ENCODE measurements at places on chromosomes 12 and 14.

GRCh38 chr12:131027264-131027663, 73.6 kb downstream of the ADGRD1 start:
- no peak for DNase-seq

DNA sequence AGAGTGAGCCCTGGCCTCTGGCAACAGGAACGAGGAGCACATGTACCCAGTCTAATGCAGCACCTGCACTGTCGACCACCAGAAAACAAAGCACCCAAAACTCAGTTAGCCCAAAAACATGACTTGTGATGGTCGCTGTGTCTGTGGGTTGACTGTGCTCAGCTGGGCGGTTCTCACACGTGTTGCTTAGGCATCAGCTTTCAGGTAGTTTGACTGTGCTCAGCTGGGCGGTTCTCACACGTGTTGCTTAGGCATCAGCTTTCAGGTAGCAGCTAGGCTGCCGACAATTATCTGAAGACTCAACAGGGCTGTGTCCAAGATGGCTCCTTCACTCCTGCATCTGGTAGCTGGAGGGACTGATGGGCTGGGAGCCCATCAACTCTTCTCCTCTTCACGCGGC, 1.2 kb upstream of the LRCOL1 start:
- DNase-seq: no peak

DNA sequence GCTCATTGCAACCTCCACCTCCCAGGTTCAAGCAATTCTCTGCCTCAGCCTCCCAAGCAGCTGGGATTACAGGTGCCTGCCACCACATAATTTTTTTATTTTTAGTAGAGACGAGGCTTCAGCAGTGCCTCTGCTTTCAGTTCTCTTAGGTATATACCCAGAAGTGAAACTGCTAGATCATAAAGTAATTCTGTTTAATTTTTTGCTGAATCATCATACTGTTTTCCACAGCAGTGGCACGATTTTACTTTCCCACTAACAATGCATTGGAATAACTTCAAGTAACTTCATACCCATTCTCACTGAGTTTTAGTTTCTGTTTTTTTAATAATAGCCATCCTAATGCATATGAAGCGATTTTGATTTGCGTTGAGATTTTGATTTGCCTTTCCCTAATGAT, 148.0 kb upstream of the G2E3 start:
- no peak for DNase-seq

- DNase-seq: no peak
Observed at GRCh38 chr14:49986343-49987014, 93.6 kb downstream of the ARF6 start.

DNA sequence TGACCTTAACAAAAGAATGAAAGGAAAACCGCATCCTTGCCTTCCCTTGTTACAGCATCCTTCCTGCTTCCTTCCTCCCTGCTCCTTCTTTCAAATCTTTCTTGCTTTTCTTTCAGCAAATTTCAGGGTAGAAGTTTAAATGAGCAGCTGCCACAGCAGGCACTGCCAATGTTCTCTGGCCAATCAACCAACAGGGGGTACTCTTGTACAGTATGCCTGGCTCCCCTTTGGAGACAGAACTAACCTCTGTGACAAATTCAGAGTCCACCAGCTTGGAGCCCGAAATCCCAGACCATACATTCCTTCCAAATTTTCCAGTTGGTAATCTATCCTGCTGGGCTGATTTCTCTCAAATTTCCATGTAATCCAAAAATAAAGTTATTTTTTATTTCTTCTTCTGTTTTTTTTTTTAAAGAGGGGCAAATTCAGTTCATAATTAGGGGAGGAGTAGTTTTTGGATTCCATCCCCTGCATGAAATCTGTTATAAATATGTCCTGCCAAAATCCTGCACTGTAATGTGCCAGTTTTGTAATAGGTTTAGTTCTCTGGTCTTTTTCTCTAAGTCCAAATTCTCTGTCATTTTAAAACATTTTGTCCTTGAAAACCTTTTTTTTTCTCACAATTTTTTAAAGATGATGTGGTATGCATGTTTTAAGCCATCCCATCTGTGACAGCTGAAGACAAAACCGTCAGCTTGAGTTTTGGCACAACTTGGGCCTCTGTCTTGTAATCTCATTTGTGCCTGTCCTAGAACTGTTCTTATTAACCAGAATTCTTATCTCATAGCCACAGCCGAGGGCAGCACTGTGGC, 610.0 kb upstream of the LMO3 start:
- DNase-seq: no peak

GRCh38 chr14:94581127-94581999, at the start of gene SERPINA5:
TSS of gene SERPINA5 (plus strand) at chr14:94581426. CDS start at chr14:94587363, 5,937 bp downstream.
- no peak for DNase-seq

Measured in omental fat pad (tissue), 4 donors.